WTC11 (cell line): ENCODE measurements at places on chromosomes 7 and 10.

DNA sequence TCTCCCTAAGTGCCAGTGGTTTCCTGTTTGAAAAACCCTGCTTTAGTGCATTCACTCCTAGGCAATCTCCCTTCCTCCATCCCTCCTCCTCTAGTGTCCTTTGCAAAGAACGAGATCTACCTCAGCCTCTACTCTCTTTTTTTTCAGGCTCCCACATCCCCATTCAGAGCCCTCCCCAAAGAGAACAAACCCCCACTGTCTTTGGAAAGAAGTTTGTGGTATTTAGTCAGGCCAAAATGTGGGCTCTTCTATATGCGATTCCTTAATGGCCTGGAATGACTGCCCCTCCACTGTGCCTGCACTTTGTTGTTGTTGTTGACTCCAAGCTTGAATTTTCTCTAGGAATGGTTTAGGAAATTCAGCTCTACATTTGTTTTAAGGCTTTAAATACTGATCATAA is 36.3 kb downstream of the PALS2 start:
- DNase-seq: no peak

- no peak for DNase-seq
These were observed 6.3 kb upstream of the PIP4K2A start for GRCh38 chr10:22720667-22721066.

- no peak for DNase-seq
These were observed 1009.0 kb downstream of the LRMDA start for GRCh38 chr10:76440426-76440825.

DNA sequence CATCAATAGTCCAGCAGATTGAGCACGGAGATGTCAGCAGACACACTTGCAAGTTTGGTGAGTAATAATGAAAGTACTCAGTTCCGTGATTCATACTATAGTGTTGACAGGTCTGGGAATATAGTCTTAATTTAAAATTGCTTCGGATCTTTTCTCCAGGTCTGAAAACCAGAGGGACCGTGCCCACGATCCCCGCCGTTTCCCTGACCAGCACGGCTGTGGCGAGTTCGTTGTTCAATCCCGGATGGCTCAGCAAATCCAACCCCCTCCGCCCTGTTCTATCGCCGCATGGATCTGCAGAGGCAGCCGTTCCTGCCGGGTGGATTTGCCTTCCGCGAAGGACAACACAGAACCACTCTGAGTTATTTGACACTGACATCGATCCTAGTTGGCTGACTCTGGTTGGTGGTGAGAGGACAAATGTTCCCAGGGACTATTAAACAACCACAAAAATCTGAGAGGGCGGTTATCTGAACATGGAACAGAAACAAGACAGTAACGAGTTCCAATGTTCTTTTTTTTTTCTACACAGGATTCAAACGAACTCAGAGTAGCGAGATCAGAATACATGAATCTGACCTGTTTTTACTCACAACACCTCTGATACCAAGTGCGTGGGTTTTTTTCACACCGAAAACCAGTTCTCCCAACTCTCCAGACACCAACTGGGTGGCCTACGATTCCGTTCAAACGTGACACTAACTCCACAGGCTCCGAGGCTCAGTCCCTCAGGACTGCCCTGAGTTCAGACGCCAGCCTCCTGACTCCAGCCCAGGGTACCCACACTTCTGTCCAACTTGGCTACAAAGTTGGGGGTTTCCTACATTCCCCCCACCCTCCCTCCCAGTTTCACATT is 52.7 kb downstream of the RBM17 start:
- no peak for DNase-seq

- DNase-seq: no peak
These were observed 48.4 kb downstream of the AOC1 start for GRCh38 chr7:150900675-150901074.

- DNase-seq: no peak
These were observed 100.9 kb downstream of the XRCC2 start for GRCh38 chr7:152574892-152575548.

DNA sequence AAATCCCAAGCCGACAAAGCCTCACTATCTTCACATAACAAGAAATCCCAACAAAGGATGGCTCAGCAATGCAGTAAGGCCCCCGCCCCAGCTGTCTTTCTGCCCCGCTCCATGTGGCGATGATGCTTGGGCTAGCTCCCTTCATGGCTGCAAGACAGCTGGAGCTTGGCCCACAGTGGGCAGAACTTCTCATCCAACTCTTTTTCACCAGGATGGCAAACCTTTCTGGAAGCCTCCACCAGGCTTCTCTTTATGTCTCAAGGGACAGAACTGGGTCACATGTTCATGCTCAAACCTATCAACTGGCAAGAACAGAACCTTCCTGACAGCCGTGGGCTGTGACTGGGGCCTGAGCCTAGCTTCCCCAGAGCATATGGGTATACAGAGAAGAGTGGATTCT is 260.5 kb upstream of the MKLN1 start:
- DNase-seq: no peak

DNA sequence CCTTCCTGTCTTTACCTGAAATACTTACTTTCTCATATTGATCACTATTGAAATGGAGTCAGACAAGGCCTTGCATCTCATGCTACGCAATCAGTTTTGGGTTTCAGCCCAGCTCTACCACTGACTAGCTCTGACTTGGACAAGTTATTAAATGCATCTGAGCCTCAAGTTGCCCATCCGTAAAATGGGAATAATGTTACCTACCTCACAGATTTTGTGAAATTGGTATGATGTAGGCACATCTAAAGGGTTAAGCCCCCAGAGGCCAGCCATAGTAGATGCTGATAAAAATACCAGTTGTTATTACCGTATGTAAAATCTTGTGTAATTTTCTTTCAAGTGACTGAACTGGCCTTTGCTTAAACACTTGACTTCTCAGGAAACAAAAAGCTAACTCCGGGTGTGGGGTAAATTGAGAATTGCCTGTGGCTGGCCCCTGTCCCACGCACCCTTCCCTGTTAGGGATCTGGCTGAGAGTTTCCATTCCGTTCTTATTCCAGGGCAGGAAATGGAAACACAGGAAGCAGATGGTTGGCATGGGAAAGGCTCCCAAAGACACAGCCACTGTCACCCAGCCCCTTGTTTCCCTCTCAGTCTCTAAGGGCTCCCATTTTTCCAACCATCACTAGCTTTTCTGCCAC is 7.5 kb downstream of the DUSP5 start:
- no peak for DNase-seq

- no peak for DNase-seq
These were observed 1.5 kb downstream of the DOCK4 start for GRCh38 chr7:112204499-112205342.

DNA sequence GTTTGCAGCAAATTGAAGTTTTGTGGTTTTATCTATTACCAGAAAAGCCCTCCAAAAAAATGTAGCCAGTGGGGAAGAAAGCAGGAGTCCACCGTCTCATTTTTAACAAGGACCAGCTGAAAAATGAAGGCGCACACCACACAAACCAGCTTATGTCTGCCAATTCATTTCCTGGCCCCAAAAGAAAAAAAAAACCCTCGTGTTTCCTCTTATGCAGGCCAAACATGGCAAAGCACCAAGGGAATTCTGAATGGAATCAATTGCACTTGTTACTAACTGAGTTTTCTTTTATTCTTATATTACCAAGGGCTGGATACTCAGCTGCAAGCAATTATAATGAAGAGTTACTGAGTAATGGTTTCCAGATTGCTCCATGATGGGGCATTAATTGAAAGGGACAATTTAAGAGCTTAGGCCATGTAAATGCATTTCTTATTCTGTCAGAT is 428.3 kb upstream of the NPVF start:
- no peak for DNase-seq

- DNase-seq: no peak
These were observed 7.6 kb downstream of the CYP26A1 start for GRCh38 chr10:93081318-93081717.
